H1 (cell line): ENCODE measurements at places on chromosomes 1 and 21.

DNA sequence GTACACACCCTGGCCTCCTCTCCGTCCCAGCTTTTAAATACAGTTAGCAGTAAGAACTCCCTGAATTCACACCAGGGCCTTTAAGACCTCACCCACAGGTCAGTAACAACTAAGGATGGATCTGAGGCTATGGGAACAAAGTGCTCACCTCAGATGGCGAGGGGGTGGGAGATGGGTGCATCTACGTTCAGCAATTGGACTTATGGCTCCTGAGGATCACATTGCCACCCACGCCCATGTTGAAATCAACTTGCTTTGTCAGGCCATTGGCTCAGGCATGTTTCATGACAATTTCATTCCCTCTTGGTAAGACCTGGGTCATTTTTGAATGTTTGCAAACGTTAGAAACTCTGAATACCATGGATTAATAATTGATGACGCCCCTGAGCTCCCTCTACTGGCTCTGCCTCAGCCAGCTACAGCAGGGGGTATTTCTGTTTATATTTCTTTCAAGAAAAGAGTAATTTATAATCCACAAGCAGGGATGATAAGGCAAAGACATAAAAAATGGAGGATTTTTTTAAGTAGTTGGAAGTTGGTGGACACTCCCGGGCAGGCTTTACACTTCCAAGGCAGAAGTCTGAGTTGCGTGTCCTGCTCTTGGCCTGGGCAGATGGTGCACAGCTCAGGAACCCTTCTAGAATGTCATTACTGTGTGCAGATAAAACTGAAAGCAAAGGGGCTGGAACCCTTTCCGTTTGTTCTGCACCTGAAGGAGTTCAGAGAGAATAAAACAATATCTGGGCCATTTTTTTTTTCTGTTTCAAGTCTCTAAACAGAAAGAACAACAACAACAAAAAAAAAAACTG lies 13.7 kb upstream of the LBR start:
- H3K4me1 ChIP-seq, result 0 out of 2 replicates have a peak, but pooled peaks cover 1% of the 10 kb centered on the region
- H3K27ac ChIP-seq, result no peak overlapping the region
- no peak for DNase-seq
- H3K36me3 ChIP-seq, result no peaks in the 10 kb centered on the region

- peaks cover 12% of the 10 kb centered on the region for H3K4me1 ChIP-seq
- DNase-seq, result no peak
- H3K36me3 ChIP-seq, result no peaks in the 10 kb centered on the region
- H3K27ac ChIP-seq, result no peak overlapping the region
- H3K27me3 ChIP-seq, result no peaks in the 10 kb centered on the region
Observed at GRCh38 chr1:11314959-11315358, 42.0 kb downstream of the UBIAD1 start.

- H3K4me3 ChIP-seq, result no peak overlapping the region
- H3K36me3 ChIP-seq, result no peaks in the 10 kb centered on the region
- H3K4me1 ChIP-seq, result no peaks in the 10 kb centered on the region
Observed at GRCh38 chr1:17878837-17879236, 123.7 kb downstream of the ACTL8 start.

DNA sequence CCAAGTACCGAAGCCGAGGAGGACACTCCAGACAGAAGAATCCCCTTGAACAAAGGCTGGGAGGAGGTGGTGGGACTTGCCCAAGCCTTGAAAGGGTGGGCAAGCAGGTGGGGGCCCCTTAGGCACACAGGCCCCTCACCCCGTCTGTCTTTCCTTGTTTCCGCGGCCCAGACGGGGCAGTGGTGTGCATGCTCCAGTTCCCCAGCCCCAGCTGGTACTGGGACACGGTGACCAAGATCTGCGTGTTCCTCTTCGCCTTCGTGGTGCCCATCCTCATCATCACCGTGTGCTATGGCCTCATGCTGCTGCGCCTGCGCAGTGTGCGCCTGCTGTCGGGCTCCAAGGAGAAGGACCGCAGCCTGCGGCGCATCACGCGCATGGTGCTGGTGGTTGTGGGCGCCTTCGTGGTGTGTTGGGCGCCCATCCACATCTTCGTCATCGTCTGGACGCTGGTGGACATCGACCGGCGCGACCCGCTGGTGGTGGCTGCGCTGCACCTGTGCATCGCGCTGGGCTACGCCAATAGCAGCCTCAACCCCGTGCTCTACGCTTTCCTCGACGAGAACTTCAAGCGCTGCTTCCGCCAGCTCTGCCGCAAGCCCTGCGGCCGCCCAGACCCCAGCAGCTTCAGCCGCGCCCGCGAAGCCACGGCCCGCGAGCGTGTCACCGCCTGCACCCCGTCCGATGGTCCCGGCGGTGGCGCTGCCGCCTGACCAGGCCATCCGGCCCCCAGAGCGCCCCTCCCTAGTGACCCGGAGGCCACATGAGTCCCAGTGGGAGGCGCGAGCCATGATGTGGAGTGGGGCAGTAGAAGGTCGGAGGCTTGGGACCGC lies 50.8 kb downstream of the OPRD1 start:
- H3K27ac ChIP-seq, result no peak overlapping the region
- no peaks in the 10 kb centered on the region for H3K4me1 ChIP-seq
- H3K4me3 ChIP-seq, result no peak overlapping the region

- DNase-seq, result no peak
- H3K36me3 ChIP-seq, result no peaks in the 10 kb centered on the region
- H3K27ac ChIP-seq, result no peak overlapping the region
- no peaks in the 10 kb centered on the region for H3K4me1 ChIP-seq
- no peak overlapping the region for H3K4me3 ChIP-seq
Observed at GRCh38 chr1:231934797-231935196, 308.2 kb downstream of the DISC1 start.

DNA sequence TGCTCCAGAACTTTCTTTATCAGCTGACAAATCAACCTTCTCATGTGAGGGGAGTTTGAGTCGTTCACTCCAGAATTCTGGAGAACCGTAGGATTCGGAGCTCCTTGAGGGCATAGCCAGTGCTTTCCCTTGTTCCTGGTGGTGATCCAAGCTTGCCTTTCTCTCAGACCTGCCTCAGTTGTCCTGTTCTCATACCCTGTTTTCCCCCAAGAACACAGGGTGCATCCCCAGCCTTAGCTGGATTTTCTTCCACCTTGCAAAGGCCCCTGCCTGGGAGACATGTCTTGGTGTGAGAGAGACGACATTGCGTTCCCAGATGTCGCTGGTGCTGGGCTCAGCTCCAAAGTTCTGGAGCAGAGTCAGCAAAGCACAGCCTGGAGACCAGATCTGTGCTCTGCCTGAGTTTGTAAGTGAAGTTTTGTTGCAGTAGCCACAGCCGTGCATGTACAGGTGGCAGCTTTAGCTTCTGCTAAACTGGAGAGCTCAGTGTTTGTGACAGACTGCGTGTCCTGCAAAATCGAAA lies 40.0 kb downstream of the ABCG1 start:
- H3K4me3 ChIP-seq, result no peak overlapping the region
- peaks cover 4% of the 10 kb centered on the region for H3K4me1 ChIP-seq
- no peak overlapping the region for H3K27ac ChIP-seq
- H3K27me3 ChIP-seq, result no peaks in the 10 kb centered on the region

GRCh38 chr1:93601686-93602085 lies 80.0 kb downstream of the BCAR3 start:
- DNase-seq, result no peak
- H3K27me3 ChIP-seq, result no peaks in the 10 kb centered on the region
- no peak overlapping the region for H3K4me3 ChIP-seq
- H3K27ac ChIP-seq, result no peak overlapping the region

DNA sequence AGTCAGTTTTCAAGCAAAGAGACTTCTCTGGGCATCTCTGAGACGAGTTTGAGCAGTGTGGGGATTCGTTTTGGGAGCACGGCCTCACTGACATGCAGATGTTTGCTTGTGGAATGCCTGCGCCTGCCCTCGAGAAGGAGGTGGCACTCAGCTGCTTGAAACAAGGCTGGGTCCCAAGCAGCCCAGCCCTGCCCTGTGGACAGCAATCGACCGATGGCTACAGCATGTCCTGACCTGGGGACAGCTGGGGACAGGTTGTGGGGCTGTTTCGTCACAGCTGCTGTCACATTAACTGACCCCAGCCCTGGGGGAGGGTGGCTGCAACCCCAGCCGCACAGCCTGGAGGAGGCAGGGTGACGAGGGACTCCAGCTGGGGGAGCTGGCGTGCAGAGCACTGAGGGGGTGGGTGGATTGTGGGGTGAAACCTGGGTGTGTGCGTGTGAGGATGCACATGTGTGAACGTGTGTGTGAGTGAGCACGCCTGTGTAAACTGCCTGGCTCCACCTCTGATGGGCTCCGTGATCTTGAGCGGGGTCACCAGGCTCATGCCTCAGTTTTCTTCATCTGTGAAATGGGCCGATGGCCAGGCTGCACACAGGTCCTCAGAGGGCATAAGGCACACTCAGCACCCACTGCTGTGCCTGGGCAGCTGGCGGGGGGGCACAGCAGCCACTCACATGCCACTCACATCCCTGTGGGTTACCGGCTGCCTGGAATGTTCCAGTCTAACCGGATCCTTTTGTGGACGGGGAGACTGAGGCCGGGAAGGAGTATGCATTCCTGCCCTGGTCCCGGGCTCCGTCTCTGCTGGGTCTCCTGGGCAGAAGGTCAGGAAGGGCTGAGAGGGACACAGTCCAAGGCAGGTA lies 49.3 kb downstream of the COL18A1 start:
- no peaks in the 10 kb centered on the region; the same call in 1 of the 2 replicates for H3K4me1 ChIP-seq
- DNase-seq, result no peak
- no peak overlapping the region for H3K4me3 ChIP-seq
- no peak overlapping the region for H3K27ac ChIP-seq

DNA sequence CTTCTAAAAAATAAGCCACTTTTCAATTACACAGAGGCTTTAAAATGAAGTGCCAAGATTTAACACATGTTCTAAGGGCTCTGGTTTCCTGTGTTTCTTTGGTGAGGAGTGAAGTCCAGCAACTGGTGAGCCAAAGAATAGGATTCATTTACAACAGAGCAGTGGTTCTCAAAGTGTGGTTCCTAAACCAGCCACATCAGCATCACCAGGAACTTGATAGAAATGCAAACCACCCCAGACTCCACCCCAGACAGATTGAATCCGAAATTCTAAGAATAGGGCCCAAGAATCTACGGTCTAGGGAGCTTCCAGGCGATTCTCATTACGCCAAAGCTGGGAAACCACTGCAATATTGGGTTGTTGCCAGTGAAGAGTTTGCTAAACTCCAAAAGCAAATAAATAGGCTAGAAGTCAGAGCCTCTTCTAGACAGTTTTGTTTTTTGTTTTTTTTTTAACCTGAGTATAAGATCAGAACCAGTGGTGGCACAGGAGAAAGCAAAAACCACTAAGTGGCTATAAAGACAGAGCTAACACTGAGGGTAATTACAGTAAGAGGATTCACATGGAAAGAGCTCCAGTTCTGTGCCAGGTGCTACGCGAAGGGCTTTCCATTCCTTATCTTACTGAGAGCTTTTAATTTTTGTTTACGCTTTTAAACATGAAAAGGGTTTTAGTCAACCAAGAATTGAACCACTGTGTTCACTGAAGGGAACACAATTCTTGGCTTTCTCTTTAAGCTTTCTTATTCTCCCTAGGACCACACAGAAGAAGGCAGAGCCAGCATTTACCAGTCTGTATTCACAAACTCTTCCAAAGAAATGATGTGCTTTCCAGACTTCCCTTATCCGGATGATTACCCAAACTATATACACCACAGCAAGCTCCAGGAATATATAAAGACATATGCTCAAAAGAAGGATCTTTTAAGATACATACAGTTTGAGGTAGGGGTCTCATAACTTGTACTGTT lies 42.4 kb upstream of the FMO2 start:
- no peaks in the 10 kb centered on the region for H3K27me3 ChIP-seq
- H3K4me1 ChIP-seq, result no peaks in the 10 kb centered on the region
- H3K4me3 ChIP-seq, result no peak overlapping the region
- H3K27ac ChIP-seq, result no peak overlapping the region
- no peaks in the 10 kb centered on the region for H3K36me3 ChIP-seq

DNA sequence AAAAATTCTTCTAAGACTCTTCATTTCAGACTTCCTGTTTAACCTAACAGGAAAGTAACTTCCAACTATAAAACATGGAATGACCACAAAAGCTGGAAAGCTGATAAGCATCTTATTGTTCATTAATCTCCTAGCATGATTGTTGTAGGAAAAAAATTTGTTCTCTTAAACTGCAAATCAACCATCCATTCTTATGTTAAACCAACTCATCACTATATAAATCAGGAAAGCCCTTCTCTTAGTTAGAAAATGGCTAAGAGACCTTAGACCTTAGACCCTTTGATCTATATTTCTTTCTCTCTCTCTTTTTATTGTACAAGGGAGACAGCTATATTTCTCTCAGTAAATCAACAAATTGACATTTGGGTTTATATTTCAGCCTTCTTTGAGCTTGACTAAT lies 101.4 kb downstream of the UBE2U start:
- no peak overlapping the region for H3K27ac ChIP-seq
- no peak for DNase-seq
- no peaks in the 10 kb centered on the region for H3K27me3 ChIP-seq
- H3K36me3 ChIP-seq, result no peaks in the 10 kb centered on the region

DNA sequence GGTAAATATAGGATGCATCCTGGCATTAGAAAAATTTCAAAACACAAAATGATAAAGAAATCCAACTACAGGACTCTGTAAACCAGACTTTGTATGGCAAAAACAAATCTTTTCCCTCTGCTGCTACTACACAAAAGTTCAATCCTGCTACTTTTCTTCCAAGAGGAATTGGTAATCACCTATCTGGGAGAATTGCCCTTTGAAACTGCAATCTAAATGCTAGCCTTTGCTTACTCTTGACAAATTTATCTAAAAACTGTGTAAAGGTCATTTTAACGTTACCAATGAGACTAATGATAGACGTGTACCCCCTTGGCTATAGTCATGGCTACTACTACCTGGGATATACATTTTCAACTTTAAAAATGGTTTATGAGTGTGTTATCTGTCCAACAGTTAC lies 837.9 kb upstream of the CXADR start:
- no peak for DNase-seq
- no peaks in the 10 kb centered on the region for H3K36me3 ChIP-seq
- H3K4me3 ChIP-seq, result no peak overlapping the region
- H3K27ac ChIP-seq, result no peak overlapping the region
- no peaks in the 10 kb centered on the region for H3K4me1 ChIP-seq

DNA sequence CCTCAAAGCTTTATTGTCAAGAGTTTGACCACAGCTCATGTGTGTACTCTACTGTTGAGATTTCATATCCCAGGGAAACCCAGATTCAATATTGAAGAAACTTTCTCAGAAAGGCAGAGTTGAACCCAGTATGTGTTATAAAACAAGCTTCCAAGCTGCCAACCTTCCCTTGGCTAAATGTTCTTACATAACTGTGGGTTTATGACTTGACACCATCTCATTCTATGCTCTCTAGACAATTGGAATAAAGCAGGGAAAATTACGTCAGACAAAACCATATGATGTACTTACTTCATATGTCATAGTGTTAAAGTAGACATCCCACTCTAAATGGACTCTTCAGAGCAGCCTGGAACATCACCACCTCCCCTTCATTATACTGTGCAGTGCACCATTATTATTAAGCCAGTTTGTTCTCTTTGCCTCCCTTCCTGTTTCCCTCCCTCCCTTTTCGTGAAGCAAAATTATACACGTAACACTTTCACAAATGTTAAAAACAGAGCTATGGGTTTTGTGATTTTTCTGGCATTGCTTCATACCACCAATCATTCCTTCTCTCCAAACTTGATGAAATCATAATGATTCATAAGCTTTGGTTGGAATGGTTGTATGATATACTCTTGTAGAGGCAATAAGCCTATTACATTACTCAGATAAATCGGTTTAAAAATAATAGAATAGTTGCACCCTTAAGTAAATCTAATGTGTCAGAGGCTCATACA lies 507.2 kb downstream of the LTN1 start:
- H3K27me3 ChIP-seq, result no peaks in the 10 kb centered on the region; the same call in 1 of the 2 replicates
- no peaks in the 10 kb centered on the region for H3K36me3 ChIP-seq
- H3K4me3 ChIP-seq, result no peak overlapping the region
- H3K27ac ChIP-seq, result no peak overlapping the region
- H3K4me1 ChIP-seq, result no peaks in the 10 kb centered on the region
